Glutamatergic neuron (in vitro differentiated cells): ENCODE measurements at places on chromosomes 11 and 22. TPM values are rescaled to one million over a fixed set of nuclear protein-coding genes. Genes with fewer than 3 reads are reported as not detected.

DNA sequence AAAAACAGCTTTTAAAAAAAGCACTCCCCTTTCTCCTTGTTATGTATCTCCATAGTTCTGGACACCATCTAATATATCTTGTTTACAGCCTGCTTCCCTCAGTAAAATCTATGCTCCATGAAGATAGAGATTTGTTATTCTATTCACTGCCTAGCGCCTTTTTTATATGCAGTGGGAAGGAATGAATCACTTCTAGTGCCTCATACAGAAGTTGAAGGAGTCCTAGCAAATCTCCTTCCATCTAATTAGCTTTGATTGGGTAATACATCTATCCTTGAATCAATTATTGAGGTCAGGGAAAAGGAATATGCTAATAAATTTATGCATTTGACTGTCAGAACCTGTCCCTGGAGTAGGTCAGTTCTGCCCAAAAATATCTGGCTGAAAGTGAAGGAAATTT is 25.8 kb downstream of the SPA17 start:
- no peak for DNase-seq
- no peak overlapping the region for H3K27ac ChIP-seq
- no peaks in the 10 kb centered on the region for H3K4me1 ChIP-seq
- peaks cover 5% of the 10 kb centered on the region for H3K36me3 ChIP-seq
- H3K4me3 ChIP-seq, result no peak overlapping the region
- no peaks in the 10 kb centered on the region for H3K27me3 ChIP-seq

Gene GATD1
- 67.5 TPM for total RNA-seq

DNA sequence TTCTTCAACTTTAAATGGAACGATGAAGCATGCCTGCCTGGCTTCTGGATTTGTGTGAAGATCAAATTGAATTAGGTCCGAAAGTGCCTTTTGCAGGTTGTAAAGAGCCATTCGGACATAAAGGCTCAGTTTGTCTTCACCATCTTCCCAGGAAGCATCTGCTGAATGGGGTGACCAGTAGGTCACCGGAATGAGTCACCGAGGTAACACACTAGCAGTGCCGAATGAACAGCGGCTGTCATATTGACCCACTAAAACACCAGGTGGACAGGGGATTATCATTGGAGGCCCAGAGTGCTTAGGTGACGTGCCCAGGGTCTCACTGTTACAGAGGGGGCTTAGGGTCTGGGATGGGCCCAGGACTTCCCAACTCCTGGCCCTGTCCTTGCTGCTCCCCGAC is 43.1 kb upstream of the MYH9 start:
- peaks cover 7% of the 10 kb centered on the region for H3K27me3 ChIP-seq
- H3K27ac ChIP-seq, result no peak overlapping the region
- peaks cover 5% of the 10 kb centered on the region for H3K4me1 ChIP-seq

DNA sequence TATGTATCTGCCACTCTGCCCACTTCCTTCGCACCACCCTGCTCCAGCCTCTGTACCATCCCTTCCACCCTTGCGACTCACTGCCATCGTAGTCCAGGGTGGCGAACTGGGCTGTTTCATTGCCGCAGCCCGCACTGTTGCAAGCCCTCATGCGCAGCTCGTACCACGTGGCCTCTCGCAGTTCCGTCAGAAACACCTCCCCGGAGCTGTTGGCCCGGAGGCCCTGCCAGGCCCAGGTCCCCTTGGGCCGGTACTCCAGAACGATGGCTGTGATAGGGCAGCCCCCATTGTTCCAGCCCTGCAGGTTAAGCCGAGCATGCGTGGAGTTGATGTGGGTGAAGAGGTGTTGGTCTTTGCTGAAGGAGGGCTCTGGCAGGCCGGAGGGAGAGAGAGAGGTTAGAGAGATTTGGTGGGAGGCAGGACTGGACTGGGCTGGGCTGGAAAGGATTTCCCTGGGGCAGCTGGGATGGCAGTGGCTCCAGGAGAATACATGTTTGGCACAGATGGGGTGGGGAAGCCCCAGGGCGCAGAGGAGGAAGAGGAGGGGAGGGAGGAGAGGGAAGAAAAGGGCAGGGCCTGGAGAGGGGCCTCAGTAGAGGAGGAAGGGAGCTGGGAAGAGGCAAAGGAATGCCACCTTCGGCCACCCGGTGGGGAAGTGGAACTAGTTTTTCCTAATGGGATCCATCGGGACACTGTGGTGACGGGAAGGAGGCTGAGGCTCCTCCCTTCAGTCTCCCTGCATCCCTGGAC is 109.6 kb downstream of the CEP164 start:
- no peak for DNase-seq
- H3K4me1 ChIP-seq, result no peaks in the 10 kb centered on the region
- no peak overlapping the region for H3K27ac ChIP-seq
- peaks cover 4% of the 10 kb centered on the region for H3K27me3 ChIP-seq
